ENCODE measurements at places on chromosomes 16 and 17. TPM values are rescaled to one million over a fixed set of nuclear protein-coding genes. Genes with fewer than 3 reads are reported as not detected.

TMIGD1 gene
- not detected for total RNA-seq

TRAF7 gene
- total RNA-seq = 58.6 TPM

COG4 gene
- 29.2 TPM for total RNA-seq

NAGS gene
- 1.1 TPM for total RNA-seq

APOBR gene
- 0.06 TPM for total RNA-seq

TAF15 gene
- 190 TPM for total RNA-seq

CHST5 gene
- not detected for total RNA-seq

OSGIN1 gene
- 25.8 TPM for total RNA-seq

RAB37 gene
- 3.1 TPM for total RNA-seq

Measured in A549 treated with RU486 at 1 μM for 4 hours (cell line).